ENCODE measurements at places on chromosomes 2 and 18.

DNA sequence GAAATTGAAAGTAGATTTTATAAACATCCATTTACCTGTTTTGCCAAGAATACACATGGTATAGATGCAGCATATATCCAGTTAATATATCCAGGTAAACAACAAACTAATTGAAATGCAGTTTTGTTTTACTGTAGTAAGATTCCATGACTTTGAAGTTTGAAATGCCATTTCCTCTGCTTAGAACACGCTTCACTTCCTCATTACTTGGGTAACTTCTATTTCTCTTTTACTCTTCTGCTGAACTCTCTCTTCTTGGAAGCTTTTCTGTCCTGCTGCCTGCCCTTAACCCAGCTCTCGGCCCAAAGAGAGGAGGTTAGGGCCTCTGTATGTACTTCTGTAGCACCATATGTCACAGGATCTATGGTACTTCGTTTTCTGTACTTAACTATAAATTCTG lies 14.1 kb upstream of the IL1RL2 start:
- no peak for DNase-seq

DNA sequence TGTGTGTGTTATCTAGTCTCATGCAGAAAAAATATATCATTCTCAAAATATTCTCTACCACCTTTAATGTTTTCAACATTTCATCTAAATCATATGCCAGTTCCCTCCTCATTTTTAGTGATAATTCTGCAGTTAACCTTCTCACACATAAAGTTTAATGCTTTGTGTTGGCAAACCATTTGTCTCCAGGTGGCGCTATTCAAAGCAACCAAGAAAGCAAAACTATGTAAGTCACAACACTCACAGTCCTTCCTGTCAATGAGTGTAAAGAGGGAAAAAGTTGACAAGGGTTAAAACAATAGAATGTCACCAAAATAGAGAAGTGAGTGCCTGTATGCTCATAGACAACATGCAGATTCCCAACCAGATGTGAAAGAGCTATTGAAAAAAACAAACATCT lies 961.6 kb upstream of the LRRTM1 start:
- DNase-seq = no peak

- DNase-seq = no peak
Observed at GRCh38 chr2:54240515-54241469, 15.2 kb downstream of the TSPYL6 start.

DNA sequence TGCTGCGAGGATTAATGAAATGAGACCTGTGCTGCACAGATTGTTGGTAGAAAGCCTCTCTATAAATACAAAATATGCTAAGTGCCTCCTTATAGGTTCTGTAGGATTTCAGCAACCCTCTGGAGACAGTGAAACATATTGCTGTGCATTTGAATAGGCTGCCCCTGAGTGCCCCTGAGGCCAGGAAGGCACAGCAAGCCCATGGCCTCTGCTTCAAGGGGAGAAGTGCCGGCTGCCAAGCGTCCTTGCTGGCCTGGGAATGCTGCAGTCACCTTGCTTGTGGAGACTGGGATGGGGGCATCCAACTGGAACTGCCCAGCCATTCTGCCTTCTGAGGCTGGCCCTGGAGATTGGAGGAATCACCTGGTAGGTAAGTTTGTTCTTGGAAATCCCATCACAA lies 397.2 kb upstream of the SMIM21 start:
- no peak for DNase-seq

DNA sequence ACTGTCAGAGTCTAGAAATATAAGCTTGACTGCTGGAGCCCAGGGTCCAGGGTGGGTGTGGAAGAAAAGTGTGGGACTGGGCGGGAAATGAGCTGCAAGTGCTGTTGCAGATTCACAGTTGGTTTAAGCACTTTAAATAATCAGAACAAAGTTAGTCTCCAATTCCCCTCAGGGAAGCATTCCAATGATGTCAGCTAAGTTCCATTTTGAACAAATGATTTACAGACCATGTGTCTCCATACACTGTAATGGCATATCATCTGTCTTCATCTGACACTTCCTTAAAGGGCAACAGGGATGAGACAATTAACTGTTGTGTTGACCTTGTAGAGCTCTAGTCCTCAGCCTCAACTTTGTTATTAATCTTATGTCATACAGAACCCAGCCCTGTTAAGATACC lies 31.5 kb upstream of the REG3A start:
- DNase-seq = no peak

DNA sequence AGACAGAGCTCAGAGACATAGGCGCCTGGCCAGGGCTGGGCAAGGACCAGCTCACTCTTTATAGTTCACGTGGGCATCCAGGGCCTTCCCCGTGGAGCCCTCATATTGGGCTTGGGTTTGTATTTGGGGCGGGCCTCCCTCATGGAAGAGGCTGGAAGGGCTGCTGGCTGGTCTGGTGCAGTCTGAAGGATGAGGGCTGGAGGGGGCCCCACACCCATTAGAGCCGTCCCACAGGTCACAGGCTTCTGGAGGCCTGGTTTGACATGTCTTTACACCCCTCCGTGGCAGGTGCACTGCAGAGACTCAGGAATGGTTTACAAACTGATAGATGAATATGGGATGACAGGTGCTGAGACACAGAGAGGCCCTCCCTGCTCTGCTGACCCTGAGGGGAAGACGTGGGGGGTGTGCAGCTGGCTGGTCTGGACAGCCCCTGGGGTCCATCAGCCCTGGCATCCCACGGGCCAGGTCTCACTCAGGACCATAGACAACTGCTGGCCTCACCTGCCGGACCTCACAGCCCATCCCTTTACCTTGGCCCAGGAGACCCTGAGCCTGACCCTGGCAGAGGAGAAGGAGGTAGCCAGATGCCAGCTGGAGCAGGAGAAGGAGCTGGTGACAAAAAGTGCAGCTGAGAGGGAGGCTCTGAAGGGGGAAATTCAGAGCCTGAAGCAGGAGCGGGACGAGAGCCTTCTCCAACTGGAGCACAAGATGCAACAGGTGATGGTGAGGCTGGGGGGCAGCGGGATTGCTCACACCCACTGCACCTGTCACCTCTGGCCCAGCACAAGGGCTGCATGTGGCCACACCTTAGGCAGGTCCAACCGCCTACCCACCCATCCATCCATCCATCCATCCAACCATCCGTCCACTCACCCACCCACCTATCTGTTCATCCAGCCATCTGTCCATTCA lies 43.9 kb downstream of the CROCC2 start:
- DNase-seq = no peak

DNA sequence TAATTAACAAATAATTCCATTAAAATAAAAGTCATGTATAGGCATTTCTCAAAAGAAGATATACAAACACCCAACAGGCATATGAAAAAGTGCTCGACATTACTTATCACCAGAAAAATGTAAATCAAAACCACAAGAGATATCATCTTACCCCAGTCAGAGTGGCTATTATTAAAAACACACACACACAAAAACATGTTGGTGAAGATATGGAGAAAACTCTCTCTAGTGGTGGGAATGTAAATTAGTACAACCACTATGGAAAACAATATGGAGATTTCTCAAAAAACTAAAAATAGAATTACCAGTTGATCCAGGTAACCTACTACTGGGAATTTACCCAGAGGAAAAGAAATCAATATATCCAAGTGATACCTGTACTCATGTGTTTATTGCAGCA lies 966.3 kb upstream of the POU3F3 start:
- DNase-seq = no peak

DNA sequence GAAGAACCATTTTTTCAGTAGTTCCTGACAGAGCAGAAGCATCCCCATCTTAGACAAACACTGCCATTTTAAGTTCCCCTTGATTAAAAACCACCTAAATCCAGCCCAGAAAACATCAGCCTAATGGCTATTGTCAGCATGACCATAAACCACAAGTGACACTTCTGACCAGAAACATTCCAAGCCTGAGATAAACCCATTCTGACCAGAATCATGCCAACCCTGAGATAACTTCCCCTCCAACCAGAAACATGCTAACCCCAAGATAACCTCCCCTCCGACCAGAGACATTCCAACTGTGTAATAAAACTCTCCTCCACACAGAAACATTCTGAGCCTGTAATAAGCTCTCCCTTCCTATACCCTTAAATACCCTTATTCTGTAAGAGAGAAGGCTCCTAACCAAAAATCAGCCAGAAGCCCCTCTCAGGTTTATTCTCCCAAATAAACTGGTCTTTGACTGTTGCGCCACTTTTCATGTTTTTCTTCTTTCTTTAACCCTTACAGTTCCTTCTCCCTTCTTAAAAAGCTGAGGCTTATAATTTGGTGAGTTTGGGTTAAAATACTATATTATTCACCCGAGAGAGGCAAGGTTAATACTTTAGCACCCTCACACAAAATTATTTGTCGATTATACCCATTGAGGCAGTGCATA lies 149.7 kb downstream of the HNMT start:
- no peak for DNase-seq

DNA sequence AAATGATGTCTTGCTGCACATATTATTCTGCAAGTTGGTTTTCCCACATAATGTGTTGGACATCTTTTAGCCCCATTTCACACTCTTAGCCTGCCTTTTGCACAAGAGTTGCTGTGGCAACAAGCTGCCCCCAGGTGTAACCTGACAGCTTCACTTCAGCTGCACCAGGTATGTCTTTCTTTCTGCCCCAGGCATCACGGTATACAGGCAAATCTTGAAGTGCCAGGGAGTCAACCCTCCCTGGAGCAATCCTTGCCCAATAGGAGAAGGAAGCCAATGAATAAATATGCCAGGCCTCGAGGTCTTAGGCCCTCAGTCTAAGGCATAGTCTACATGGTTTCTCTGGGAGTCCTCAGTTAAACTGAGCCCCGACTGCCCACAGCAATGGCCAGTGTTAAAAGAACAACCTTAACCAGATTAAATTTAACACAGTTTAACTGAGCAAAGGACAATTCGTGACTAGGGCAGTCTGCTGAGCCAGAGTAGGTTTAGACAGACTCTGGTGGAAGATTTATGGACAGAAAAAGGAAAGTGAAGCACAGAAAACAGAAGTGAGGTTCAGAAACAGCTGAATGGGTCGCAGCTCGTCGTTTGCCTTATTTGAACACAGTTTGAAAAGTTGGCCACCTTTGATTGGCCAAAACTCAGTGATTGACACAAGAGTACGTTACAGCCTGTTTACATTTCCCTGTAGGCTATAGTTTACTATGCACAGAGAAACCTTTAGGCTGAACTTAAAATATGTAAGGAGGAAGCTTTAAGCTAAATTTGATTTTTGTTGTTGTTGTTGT lies 32.0 kb upstream of the C1QL2 start:
- no peak for DNase-seq

- DNase-seq = no peak
Observed at GRCh38 chr2:18311420-18312195, 248.8 kb downstream of the RDH14 start.

- DNase-seq = no peak
Observed at GRCh38 chr2:67070826-67071225, 326.3 kb upstream of the ETAA1 start.

GRCh38 chr2:69177063-69177771 lies 164.2 kb downstream of the ANTXR1 start:
- DNase-seq = no peak

GRCh38 chr2:107737756-107738155 lies 88.9 kb upstream of the RGPD4 start:
- no peak for DNase-seq

GRCh38 chr2:73341039-73341438 lies 44.6 kb upstream of the ALMS1 start:
- DNase-seq = no peak

DNA sequence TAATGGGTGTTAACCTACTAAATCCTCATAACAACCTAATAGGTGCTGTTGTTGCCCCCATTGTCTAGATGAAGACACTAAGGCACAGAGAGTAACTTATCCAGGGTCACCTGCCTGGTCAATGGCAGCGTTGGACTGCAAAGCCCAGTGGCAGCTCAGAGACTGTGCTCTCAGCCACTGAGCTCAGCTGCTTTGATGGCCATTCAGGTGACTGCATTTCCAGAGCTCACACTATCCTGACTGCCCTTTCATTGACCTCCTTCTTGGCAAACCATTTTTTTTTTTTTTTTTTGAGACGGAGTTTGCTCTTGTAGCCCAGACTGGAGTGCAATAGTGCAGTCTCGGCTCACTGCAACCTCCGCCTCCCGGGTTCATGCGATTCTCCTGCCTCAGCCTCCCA lies 115.2 kb downstream of the MAPK4 start:
- DNase-seq = no peak

- no peak for DNase-seq
Observed at GRCh38 chr18:64645753-64646152, 496.9 kb upstream of the LINC00305 start.

GRCh38 chr18:51941999-51942398 lies 398.0 kb upstream of the DCC start:
- DNase-seq = no peak

- DNase-seq = no peak
Observed at GRCh38 chr18:10018289-10018688, 104.5 kb downstream of the VAPA start.

DNA sequence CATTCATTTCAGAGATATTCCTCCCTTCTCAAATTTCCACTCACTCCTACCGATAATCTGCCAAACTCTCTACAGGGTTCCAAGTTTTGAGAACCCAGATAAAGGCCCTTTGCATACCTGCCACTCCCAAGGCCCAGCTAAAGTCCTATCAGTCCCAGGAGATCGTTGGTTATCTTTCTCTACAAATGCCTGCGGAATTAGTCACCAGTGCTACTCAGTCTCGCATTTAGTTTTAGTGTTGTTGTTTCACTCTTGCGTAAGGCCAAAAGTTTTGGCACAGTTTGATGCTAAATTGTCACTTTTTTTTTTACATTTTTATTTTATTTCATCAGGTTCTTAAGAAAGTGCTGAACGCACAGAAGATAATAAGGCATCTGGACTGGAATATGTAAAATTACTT lies 29.2 kb upstream of the SETBP1 start:
- no peak for DNase-seq

DNA sequence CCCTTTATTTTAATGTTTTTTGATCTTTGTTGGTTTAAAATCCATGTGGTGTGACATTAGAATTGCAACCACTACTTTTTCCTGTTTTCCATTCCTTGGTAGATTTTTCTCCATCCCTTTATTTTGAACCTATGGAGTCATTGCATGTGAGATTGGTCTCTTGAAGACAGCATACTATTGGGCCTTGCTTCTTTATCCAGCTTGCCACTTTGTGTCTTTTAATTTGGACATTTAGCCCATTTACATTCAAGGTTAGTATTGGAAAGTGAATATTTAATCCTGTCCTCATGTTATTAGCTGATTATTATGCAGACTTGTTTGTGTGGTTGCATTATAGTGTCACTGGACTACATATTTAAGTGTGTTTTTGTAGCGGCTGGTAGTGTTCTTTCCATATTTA lies 782.9 kb downstream of the SLC4A3 start:
- DNase-seq = no peak

GRCh38 chr2:95009412-95009811 lies 16.1 kb upstream of the MAL start:
- DNase-seq = no peak
